ENCODE measurements at places on chromosomes 11 and 22.

DNA sequence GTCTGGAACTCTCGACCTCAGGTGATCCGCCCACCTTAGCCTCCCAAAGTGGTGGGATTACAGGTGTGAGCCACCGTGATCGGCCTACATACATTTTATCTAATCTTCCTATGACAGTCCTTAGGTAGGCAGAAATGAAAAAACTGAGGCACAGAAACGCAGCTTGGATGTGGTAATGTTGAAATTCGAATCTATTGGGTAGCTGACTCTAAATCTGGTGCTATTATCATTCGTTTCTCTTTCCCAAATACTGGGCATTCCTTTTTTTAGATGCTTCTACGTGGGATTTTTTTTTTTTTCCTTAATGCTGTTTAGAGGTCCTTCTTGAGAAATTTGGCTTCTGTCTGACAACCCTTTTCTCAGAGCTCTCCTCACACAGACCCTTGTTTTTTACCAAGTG, 41.5 kb downstream of the FCHSD2 start:
- DNase-seq, result no peak

GRCh38 chr11:70715166-70715951, 317.0 kb downstream of the CTTN start:
- no peak for DNase-seq

- no peak for DNase-seq
These were observed 287 bp downstream of the RPS13 start for GRCh38 chr11:17077240-17077519.

DNA sequence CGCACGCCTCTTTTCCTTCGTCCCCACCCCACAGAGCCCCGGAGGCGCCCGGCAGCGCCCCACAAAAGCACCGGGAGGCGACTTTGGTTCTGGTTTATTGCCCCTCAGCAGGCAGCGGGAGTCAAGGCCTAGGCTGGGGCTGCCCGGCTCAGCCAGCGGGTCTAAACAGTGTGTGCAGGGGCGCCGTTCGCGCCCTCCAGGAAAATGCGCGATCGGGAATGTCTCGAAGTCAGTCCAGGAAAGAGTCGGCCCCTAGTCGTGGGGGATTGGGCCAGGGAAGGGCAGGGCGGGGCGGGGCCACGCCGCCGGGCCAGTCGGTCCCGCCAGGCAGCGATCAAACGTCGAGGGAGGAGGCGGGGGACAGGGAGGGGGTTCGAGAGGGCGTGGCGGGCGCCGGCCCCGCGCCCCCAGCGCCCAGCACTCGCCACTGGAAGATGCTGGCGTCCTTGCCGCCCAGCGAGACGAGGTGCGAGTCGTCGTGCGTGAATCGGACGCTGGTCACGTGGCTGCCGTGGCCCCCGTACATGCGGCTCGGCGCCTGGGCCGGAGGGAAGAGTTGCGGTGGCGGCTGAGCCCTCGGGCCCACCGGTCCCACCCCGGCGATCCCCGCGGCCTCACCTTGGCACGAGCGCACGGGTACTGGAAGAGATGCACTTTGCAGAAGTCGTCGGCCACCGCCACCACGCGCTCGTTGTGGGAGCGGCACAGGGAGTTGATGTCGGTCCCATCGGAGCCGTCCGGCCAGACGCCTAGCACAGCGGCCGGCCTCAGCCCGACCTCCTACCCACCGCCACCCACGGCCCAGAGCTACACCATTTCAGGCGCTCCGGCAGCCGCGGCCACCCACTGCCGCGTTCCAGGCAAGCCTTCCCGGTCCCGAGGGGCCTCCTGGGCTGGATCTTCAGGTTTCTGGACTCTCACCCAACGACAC, 741 bp upstream of the MTA2 start:
- no peak for DNase-seq

DNA sequence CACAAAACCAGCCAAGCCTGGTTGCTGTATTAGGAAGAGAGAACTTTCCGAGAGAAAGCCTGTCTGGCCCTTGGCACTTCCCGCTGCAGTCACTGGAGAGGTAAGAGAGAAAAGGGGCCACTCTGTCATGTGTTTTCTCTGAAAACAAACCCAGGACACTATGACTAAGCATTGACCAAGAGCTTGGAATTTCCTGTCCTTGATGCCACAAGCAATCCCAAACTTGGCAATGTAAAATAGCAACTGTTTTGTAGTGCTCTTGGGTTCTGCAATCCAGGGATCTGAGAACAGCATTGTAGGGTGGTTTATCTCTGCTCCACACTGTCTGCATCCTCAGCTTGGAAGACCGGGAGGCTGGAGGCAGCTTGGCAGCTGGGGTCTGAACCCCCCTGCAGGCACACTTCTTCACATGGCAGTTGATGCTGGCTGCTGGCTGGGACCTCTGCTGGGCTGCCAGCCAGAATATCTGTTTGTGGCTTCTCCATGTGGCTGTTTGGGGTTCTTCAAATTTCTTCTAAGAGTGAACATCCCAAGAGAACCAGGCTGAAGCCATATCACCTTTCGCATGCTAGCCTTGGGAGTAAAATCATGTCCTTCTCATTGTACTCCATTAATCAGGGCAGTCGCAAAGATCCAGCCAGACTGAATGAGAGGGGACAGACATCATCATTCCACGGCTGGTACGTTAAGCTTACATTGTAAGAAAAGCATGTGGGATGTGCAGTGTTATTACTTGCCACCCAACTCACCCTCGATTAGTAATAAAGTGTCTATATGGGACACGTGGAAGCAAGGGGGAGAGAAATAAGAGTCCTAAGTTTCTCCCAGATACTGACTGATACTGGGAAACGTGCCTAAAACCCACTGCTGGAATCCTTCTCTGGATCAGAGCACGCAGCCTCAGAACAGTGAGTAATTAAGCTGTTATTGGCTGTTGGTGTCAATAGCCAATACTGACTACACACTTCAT, 537.4 kb upstream of the B3GAT1 start:
- no peak for DNase-seq
